ENCODE measurements at places on chromosomes 7 and 10.
A peak's percentile ranks its signal among the peaks of the same experiment; 100 is the strongest.

GRCh38 chr10:133520193-133520738, 6.9 kb upstream of the CYP2E1 start:
- peak; percentile 93 for DNase-seq

DNA sequence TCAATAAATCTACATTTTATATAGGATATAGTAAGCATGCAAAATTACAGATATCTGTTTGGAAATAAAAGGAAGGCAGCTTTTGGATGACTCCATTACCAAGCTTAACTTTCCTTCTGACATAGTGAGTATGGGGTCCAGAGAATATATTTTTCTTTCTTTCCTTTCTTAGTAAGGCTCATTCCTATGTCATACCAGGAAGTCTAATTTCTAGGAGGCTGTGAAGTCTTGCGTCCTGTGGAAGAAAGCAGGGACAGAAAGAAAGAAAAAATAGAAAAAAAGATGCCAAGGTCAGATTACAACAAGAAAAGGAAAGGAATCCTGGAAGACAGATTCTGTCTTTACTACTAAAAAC, 36.3 kb downstream of the AKR1C8 start:
- DNase-seq: no peak

- DNase-seq: no peak
These were observed 73.6 kb downstream of the COL26A1 start for GRCh38 chr7:101436221-101436735.

DNA sequence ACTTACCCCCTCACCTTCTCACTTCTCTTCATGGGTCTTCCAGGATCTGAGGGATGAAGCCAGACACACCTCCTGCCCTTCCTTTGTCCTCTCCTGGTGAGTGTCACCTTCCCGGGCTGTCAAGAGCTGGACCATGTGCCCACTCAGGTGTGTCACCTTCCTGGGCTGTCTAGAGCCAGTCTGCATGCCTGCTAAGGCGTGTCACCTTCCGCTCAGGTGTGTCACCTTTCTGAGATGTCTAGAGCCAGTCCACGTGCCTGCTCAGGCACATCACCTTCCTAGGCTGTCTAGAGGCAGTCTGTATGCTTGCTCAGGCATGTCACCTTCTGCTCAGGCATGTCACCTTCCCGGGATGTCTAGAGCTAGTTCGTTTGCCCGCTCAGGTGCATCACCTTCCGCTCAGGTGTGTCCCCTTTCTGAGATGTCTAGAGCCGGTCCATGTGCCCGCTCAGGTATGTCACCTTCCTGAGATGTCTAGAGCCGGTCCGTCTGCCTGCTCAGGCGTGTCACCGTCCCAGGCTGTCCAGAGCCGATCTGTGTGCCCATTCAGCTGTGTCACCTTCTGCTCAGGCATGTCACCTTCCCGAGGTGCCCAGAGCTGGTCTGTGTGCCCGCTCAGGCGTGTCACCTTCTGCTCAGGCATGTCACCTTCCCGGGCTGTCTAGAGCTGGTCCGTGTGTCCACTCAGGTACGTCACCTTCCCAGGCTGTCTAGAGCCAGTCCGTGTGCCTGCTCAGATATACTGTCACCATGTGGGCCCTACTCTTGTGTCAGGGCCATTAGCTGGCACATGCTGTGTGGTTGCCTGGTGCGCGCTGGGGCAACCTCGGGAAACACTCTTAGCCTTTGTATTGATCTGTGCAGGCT, 245.3 kb downstream of the EBF3 start:
- DNase-seq: no peak

GRCh38 chr7:142153400-142153799, 41.9 kb downstream of the MGAM2 start:
- DNase-seq: no peak

DNA sequence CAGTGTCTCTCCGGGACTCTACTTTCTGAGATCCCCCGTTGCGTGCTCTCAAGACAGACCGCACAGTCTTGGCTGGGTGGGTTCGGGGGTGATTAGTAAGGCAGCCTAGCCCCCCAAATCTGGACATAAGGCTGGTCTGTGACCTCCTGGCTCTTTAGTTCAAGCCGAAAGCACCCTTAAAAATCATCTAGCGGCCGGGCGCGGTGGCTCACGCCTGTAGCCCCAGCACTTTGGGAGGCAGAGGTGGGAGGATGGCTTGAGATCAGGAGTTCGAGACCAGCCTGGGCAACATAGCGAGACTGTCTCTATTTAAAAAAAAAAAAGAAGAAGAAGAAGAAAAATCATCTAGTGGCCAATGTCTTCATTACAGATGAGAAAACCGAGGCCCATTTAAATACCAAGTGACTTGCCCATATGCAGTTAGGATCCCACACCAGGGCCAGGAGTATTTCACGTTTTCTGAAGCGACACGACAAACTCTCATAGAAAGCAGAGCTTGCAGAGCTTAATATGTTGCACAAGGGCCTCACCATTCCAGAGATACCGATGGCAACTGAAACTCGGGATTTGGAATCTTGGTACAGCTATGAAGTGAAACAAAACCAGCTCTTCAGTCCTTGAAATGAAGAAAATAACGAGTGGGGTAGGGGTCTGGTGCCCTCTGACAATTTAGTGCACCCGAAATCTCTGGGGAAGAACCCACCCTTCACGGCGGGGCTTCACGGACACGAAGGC, 703 bp upstream of the HILPDA start:
- DNase-seq: peak; percentile 75

GRCh38 chr7:75982306-75983064, 11.9 kb downstream of the TMEM120A start:
- no peak for DNase-seq

DNA sequence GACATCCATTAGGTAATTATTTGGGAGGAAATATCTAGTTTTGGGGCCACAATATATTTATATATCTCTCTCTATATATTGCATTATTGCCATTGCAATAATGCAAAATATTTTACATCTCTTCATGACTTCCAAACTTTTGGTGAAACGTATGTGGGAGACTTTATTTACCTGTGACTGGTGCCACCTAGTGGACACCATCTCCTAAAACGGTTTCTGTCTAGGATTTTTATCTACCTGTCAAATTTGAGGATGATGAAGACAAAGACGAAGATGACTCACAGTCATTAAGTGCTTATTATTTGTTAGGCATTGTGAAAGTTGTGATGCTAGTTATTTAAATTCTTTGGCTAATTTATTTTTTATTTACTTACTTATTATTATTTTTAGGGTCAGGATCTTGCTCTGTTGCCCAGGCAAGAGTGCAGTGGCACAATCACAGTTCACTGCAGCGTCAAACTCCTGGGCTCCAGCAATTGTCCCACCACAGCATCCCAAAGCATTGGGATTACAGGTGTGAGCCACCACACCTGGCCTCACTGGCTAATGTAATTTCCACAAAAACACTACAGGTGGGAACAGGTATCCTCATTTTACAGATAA, 18.7 kb upstream of the CBLL1 start:
- DNase-seq: peak; percentile 83

DNA sequence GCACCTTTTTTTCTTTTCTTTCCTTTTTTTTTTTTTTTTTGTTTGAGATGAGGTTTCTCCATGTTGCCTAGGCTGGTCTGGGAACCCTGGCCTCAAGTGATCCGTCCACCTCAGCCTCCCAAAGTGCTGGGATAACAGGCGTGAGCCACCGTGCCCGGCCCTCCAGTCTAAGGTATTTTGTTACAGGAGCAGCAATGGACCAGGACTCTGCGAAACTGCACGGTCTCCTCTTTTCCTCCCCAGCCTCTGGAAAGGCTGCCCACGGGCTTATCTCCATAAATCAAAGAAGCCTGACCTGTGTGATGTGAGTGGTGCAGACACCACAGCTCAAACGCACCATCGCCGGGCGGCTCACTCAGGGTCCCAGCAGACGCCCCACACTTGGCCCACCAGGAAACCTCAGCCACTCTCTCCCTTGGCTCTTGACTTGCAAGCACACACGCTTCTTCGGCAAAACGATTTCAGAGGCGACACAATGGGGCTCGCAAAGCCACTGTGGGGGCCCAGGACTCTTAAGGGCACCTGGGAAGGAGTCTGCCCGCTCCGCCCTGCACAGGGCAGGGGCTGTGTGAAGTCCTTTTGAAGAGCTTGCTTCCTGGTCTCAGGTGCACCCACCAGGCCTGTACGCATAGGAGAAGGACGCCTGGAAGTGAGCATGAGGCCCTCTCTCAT, 20.6 kb downstream of the WDR86 start:
- no peak for DNase-seq

GRCh38 chr7:133805426-133805825, 321.7 kb upstream of the LRGUK start:
- DNase-seq: no peak

GRCh38 chr10:87656431-87657072, 3.1 kb upstream of the PAPSS2 start:
- peak; percentile 77 for DNase-seq

- no peak for DNase-seq
These were observed 3.6 kb upstream of the MYOF start for GRCh38 chr10:93485690-93486089.

GRCh38 chr7:132028144-132028920, 471.9 kb upstream of the PODXL start:
- no peak for DNase-seq

- no peak for DNase-seq
These were observed 249.4 kb upstream of the CTBP2 start for GRCh38 chr10:125409756-125410155.

DNA sequence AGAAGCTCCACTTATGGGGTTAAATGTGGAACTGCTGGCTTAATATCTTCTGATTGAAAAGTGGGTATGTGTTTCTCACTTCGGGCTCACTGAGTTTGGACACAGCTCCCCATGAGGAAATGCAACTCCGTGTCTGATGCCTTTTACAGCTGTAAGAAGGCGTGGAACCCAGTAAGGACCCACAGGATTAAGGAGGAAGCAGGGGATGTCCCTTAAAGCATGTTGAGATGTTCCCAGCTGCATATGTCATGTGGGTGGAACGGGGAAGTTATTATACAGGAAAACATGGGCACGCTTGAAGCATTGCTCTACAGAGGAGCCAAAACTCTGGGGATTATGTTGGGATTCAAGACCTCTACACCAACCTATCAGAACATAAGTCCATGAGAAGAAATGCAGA, 224.4 kb downstream of the NEBL start:
- no peak for DNase-seq

GRCh38 chr10:101816913-101817336, 1.3 kb downstream of the OGA start:
- DNase-seq: no peak

GRCh38 chr10:44960088-44960460, 472 bp downstream of the RASSF4 start:
- no peak for DNase-seq

- DNase-seq: no peak
These were observed 34.2 kb downstream of the MTURN start for GRCh38 chr7:30168835-30169573.

GRCh38 chr10:31126593-31126992, 94.9 kb upstream of the ZNF438 start:
- DNase-seq: no peak

- peak; percentile 78 for DNase-seq
These were observed 851 bp downstream of the MKRN1 start for GRCh38 chr7:140478246-140479061.

GRCh38 chr7:51015581-51015980, 232.9 kb upstream of the GRB10 start:
- DNase-seq: no peak

DNA sequence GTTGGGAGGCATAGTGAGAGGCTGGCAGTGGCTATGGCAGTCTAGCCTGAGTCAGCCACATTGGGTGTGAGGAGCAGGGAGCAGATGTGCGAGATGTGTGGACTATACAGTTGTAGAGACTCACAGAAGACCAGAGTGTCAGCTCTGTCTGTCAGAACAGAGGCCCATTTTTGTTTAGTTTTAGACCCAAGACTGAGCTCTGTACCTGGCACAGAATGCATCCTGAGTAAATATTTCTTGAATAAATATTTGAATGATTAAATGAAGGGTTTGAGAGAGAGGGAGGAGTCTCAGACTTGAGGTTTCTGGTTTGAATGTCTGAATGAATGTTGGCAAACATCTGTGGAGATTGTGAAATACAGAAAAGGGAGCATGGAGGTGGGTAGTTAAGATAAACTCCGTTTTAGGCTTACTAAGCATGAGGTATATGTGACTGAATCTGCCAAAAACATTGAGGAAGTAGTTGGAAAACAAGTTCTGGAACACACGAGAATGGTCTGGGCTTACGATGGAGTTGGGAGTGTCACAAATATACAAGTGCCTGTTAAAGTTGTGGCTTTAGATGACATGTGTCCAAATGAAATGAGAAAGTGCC, 3.6 kb downstream of the SEC23IP start:
- no peak for DNase-seq

DNA sequence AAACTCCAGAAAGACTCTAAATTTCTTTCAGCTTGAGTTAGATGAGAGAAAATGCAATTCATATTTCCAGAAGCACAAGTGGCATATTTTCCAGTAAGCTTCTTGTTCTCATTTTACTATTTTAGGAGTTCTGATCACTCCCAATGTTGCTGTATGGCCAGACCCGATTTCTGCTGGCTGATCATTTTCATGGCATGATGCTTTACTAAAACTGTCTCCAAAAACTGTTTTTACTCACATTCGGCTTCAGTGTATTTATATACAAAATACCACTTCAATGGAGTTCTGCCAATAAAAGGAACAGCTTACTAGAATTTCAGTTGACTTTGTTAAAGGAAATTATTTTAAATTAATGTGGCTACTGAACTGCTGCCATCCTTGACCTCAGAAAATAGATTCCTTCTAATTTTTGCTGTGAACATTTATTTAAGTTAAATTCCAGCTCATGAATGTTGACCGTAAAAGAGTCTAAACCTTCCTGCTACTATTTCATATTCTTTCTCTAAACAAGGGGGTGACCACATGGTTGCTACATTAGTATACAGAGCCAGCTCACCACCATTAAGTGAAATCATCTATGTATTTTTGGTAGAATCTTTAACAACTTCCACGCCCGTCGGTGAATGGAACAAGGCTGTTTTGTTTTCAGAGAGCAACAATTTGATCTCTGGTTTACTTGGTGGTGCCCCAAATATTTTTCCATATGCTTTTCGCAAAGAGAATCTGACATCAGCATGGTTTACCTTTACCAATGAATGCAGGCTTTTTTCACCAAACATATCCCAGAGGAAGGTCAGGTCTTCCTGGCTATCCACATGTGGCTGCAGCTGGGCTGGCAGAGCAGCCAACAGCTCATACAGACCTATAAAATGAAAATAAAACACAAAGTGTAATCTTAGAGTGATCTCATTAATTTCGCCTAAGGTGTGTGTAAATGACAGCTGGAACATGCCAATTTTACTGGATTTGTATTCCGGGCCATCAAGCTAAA, 101.2 kb downstream of the MPP7 start:
- DNase-seq: no peak

DNA sequence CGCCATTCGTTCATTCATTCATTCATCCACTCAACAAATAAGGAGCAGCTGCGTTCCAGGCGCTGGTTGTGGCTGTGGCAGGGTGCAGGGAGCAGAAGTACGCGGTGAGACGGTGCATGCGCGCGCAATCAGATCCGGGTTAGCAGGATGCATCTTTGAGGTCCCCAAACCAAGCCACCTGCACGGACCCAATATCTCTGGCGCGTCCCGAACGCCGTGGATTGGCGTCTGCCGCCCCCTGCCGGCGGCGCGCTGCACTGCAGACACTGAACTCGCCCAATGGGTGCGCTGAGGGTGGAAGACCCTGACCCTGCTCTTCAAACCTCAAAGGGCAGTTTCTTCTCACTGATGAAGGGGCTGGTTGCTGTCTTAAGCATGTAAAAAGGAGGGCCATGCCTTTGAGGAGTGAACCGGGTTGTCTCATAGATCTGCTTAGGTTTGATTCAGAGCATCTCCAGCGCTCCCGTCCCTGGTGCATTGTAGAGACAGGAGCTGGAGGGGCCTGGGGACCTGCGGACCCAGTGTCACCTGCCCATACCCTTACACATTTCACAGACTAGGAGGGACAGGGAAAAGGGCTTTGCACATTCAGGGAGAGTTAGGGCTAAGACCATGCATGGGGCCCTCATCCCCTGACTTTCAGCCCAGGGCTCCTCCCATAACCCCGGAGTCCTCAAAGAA, 102.5 kb downstream of the RAMP3 start:
- DNase-seq: peak; percentile 80

Data from NAMALWA (cell line).